ENCODE measurements at places on chromosomes 16 and 17.

GRCh38 chr16:68480084-68480995, 32.0 kb upstream of the SMPD3 start:
- DNase-seq = no peak

GRCh38 chr16:46719528-46719927, 28.6 kb downstream of the MYLK3 start:
- no peak for DNase-seq

DNA sequence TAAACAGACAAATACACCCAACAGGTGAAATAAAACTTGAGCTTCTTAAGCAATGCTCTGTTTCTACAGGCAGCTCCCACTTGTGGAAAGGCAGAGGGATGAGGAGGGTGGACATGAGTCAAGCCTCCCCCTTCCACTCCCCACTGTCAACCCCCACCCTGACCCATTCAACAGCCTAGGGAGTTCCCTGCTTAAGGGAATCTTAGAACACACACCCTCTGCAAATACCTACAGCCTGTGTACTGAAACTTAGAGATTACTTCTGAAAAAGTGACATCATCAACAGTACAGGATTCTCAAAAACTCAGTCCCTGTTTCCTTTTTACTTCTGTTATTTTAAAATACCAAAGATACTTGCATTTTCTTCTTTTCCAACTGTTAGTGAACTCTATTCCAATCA, 345.4 kb downstream of the SOX9 start:
- no peak for DNase-seq

DNA sequence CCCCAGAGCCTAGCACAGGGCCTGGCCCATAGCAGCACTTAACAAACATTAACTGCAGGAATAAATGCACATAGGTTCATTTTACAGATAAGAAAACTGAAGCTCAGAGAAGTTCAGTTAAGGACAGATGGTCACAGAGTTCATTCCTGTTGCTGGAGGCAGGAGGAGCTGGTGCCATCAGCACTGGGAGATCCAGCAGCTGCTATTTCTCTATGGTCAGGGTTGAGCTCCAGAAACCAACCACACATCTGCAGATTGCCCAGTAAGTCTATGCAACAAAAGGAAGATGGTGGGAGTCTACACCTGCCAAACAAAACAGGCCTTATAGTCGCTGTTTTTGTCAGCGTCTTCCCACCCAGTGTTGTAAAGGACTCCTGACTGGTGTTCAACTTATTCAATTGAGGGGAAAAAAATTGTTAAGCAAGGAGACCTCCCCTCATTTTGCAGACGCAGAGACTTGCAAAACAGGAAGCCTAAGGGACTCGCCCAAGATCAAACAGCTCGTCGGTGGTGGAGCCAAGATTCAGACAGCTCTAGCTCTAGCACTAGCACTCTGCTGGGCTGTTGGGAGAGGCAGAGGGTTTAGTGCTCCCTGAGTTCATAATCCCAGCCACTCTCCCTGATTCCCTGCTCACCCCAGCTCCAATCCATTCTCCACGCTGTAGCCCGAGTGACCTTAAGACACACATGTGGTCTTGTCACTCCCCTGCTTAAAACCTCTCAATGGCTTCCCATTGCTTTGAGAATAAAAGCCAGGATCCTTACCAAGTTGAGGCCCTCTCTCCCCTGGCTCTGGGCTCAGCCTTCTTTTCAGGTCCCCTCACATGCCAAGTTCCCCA, 9.0 kb downstream of the NOG start:
- DNase-seq = no peak

DNA sequence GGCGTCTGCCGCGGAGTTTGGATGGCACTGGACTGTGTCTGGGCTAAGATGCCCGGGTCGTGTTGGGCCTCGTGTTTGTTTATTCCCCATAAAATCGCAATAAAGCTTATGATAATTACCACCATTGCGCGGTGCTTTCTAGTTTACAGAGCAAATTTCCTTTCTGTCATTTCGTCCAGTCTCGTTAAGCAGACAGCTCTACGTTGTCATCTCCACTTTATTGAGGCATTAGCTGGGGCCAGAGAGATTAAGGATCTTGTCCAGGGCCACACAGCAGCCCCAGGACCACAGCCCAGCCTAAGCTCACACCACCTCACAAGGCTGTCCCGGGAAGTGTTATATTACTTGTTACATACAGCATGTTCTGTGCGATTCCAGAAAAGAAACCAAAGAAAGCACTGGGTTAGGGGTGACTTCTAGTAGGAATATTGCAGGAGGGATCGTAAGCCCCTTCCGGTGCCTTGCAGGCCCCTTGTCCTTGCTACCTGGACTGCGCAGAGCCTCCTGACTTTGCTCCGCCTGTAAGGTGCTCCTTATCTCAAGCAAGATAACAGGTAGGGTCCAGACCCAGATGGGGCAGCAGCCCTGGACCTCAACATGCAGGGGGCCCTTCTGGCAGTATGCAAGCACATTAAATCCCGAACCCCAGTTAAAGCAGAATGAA, 6.3 kb downstream of the NOS2 start:
- no peak for DNase-seq

- DNase-seq = peak; percentile 17
Observed at GRCh38 chr17:75909812-75910274, 5.2 kb upstream of the MRPL38 start.

DNA sequence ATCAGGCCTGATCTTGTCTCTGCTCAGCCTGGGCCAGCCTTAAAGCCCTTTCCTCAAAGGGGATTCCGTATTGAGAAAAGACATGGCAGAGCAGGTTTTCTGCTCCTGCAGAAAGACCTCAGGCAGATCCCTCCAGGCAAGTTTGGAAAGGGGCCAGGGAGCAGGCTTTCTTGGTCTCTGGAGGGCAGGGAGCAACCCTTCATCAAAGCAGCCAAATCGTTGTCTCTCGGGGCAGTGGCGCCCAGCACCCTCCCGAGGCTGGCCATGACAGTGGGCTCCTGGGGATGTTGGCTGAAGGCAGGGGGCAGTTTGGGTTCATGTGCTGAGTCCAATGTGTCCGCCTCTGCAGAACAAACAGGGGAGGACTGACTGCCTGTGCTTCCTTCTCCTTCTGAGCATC, 168.4 kb upstream of the WSCD1 start:
- no peak for DNase-seq

DNA sequence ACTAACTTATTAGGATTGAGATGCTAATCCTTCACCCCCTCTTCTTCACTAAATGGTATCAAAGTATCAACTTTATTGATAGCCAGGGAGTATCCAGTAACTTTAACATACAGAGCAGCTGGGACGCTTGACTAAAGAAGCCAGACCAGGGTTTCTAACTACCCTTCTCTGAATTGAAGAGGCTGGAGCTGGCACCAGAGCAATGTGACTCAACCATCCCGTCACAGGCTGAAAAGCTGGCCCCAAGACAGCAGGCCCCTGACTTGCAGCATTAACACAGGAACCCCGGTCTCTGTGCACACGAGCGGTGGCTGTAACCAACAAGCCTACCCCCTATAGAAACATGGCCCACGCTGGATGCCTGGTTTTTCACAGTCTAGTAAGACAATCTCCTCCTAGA, 59.8 kb downstream of the ANKFN1 start:
- DNase-seq = no peak

DNA sequence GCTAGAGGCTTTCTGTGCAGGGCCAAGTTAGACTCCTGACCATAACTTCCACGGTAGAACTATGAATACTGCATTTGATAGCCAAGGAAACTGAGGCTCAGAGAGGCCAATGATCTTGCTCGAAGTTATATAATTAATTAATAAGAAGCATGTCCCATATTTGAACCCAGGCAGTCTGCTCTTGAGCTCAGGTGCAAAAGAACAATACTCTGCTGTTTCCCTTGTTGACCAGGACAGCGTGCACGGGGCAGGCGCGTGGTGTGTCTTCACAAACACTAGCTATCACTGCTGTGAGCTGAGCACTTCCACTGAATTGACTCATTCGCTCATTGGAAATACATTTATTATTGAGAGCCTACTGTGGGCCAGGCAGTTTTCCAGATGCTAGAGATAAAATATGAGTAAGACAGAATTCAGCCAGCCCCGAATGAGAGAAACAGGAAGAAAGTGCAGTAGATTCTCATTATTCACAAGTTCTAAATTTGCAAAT, 1.6 kb downstream of the CHD9 start:
- no peak for DNase-seq

DNA sequence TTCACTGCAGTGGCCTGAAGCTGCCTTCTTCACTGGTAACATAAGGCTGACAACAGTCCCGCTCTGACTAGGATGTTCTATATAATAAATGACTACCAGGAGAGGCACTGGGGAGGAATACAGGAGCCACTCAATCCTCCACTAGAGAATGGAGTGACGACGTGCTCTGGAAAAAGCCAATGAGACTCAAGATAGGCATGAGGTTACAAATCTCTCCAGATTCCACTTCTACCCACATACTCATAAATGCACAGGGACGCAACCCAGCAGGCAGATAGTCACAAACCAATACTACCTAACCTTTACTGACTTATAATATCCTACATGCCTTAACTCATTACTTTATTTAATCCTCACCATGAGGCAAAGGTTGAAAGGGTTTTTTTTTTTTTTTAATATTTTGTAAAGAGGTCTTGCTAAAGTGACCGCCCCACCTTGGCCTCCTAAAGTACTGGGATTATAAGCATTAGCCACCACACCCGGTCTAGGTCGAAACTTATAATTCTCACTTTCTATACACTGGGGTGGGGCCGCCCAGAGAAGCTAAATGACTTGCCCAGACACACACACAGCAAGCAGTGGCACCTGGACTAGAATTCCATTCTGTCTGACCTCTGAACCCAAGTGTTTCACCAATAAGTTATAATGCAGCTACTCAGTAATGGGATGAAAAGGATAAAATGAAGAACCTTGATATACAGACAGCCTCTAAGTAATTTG, 33.7 kb downstream of the TOM1L2 start:
- no peak for DNase-seq

GRCh38 chr16:28217326-28217725, 5.6 kb upstream of the XPO6 start:
- DNase-seq = no peak

GRCh38 chr17:45171338-45172231, 9.9 kb downstream of the HEXIM2 start:
- DNase-seq = no peak

DNA sequence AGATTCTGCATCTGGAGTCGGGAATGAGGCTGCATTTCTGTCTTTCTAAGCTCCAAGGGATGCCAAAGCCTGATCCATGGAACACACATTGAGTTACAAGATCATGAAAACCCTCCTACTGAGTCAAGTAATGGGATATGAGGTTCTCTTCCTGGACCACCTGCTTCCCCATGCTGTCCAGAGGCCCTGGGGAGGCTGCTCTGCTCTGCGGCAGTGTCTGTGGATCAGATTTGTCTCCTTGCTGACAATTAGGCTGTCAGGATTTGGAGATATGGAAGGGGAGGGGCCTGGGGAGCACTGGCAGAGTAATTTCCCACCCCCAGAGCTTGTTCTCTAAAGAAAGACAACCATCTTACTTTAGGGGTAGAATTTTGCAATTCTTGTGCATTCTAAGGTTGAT, 33.0 kb downstream of the C16orf95 start:
- no peak for DNase-seq

DNA sequence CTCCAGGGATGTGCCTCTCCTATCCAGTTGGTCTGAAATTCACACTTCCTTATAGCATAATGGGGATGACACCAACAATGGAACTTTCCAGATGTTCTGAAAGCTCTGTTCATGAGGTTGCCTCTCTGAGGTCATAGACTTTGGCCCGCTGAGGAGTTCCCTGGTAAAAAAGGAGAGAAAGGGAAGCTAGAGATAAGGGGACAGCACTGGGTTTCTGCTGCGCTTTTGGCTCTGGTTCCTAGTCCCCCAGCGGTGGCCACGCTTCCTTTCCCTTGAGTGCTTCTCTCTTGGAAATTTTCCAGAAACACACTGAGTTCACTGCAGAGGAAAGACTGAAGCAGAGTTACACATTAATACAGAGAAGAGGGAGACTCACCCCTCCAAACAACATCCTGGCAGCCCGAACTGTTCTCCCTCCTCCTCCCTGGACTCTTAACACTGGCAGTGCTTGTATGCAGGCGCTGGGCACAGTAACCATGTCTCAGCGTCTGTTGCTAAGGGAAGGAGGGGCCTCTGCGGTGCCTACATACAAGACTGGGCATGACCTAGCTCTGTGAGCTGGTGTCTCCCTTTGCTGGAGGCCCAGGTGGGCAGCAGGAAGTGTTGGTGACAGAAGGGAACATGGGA, at the start of gene DNAH3:
TSS of gene DNAH3 (minus strand) at position 472 of the 627 bp plus-strand sequence. CDS start 527 bp downstream, outside the sequence.
- DNase-seq = peak; percentile 9

GRCh38 chr17:78351449-78352006, 8.3 kb downstream of the SOCS3 start:
- no peak for DNase-seq

- no peak for DNase-seq
Observed at GRCh38 chr16:55393991-55394390, 70.0 kb downstream of the IRX6 start.

GRCh38 chr16:68800257-68800875, 43.0 kb upstream of the TANGO6 start:
- DNase-seq = peak; percentile 47

- no peak for DNase-seq
Observed at GRCh38 chr16:23499801-23500200, 10.5 kb downstream of the GGA2 start.

GRCh38 chr17:50329716-50330115, 16.2 kb upstream of the XYLT2 start:
- DNase-seq = no peak

- no peak for DNase-seq
Observed at GRCh38 chr17:61233991-61234750, 165.5 kb upstream of the TBX2 start.

DNA sequence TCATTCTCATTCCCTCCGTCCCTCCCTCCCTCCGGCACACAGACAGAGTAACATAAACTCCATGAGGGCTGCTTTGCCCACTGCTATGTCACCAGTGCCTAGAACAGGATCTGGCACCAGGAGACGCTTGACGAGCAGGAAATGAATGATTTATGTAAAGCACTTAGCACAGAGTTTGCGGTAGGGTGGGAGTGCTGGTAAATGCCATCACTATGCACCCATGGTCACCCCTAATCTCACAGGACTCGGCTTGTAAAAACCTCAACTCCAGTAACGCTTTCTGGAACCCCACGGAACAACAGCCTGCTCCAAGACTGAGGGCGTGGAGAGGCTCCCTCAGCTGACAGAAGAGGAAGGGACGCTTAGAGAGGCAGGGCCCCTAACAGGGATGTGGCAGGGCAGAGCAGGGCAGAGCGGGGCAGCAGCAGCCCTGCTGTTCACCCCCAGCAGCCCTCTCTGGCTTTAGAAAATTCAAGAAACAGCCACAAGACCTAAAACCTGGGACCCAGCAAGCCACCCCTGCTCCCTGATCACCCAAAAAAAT, 156.9 kb downstream of the C16orf78 start:
- no peak for DNase-seq

GRCh38 chr16:87924041-87924810, 12.1 kb downstream of the CA5A start:
- DNase-seq = peak; percentile 92

GRCh38 chr17:81890447-81891302, 711 bp downstream of the ALYREF start:
- DNase-seq = no peak

GRCh38 chr17:3019761-3020160, 43.6 kb downstream of the OR1D5 start:
- DNase-seq = no peak

GRCh38 chr17:27207073-27207513, 86.8 kb upstream of the WSB1 start:
- DNase-seq = no peak

GRCh38 chr17:65848751-65849150, 287.3 kb upstream of the AXIN2 start:
- no peak for DNase-seq
